GM23338 (cell line): ENCODE measurements at places on chromosomes 4 and X.

DNA sequence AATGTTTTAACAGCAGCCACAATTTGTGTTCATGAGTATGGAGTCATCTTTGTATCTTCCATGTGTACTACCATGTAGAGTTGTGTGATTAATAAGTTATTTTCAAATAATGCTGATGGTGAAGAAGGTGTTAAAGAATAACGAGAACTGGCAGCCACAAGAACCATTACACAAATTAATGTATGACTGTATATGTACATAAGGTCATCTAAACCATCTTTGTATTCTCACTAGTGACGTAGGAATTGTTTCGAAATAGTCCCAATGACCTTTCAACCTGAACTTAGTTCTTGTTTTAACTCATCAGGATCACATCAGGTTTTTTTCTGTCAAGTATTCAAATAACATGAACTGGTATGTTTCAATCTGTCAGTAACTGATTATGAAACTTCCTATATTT is 48.3 kb upstream of the NOCT start:
- DNase-seq = no peak

DNA sequence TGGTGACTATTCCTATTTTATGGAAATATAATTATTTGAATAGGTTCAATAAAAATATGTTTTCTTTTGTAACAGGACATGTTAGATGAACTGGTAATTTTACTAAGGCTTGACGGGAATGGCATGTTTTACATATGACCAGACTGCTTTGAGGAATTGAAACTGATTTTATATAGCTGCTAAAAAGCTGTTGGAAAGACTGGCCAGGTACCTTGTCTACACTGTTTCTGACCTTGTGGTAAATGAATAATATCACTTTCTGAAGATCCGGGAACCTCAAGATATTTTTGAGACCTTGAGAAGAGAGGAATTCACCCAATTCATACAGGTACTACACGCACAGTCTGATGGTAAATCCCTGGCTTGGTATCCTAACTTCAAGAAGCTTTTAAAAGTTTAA is 42.1 kb upstream of the USP46 start:
- DNase-seq = no peak

DNA sequence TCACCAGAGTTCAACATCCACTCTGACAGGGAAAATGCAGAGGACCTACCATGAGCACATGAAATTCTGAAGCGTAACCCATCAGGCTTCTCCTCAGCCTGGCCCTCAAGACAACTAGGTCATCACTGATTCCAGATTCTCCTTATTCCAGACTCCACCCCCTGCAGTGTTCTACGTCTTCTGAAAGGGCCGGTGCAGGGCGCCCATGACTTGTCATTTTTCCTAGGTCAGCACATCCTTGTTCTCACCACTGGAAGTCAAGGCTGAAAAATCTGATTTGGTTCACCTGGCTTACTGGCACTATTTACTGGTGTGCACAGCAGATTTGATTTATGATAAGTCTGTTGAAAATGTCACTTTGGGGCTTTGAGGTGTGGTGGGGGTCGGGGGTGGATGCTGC is 140.9 kb upstream of the KLF3 start:
- DNase-seq = no peak

DNA sequence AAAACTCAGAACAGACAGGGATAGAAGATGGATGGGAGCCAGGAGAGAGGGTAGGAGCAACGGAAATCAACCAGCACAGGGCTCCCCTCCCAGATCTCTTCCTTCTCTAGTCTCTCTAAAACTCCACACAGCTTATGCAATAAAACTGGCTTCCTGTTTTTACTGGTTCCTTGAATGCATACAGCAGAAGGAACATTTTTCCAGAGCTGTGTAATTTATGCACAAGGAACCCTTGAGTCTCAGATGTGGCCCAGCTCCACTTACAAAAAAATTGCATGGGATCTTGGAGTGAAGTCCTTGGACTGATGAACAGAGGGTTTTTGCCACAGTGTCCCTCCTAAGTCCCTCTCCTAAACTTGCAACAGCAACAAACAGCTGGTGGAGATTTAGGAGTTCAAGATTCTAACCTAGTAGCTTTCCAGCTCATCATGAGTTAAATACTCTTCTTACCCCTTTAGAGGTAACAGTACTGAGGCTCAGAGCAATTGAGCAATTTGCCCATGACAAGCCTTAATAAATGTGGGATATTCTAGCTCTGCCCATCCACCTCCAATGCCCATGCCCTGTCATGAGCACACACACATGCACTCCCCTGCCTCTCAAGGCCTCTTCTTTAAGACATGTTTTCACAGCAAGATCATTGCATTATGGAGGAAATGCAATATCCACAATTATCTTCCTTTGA is 18.4 kb upstream of the CC2D2A start:
- no peak for DNase-seq

DNA sequence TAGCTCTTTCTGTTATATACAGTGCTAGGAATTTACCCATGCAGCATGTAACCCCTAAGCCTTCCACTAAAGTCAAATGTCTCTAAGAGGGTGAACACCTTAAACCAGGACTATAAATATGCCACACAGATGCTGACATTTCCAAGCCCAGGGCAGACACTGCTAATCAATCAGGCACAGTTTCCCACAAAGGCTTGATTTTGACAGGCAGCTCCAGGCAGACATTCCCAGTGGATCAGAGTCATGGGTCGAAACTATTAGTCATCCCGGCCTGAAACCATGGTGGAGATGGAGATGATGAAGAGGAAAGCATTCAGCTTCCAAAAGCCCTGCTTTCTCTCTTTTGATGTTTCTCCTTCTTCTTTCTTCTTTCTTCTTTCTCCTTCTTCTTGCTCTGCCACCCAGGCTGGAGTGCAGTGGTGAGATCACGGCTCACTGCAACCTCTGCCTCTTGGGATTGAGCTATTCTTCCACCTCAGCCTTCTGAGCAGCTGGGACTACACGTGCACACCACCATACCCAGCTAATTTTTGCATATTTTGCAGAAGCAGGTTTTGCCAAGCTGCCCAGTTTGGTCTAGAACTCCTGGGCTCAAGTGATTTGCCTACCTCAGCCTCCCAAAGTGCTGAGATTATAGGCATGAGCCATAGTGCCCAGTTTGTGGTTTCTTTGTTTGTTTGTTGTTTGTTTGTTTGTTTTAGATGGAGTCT is 21.0 kb upstream of the SORCS2 start:
- DNase-seq = no peak
